ENCODE measurements at places on chromosomes 12 and 14.
A peak's percentile ranks its signal among the peaks of the same experiment; 100 is the strongest.

DNA sequence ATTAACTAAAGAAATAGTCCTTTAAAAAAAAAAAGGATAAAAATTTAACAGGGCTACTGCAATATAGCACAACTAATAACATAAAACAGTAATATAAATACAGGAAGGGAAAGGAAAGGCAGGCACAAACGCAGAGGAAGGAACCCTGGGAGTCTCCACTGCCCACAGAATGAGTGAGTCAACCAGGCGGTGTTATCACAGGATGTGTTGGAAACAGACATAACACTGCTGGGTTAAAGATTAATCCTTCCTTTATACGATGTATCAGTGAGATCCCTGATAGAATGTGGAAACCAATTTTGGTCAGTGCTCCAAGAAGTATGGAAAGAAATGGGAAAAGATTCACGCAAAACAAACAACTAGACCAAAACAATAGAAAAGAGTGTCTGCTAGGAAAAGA is 47.9 kb downstream of the FGD6 start:
- DNase-seq, result no peak

- DNase-seq, result no peak
These were observed 19.1 kb upstream of the TMEM30B start for GRCh38 chr14:61300209-61300608.

- DNase-seq, result no peak
These were observed 700 bp downstream of the CNIH1 start for GRCh38 chr14:54440476-54440872.

GRCh38 chr14:21846227-21846885 is 172.7 kb upstream of the OR4E1 start:
- DNase-seq, result peak; percentile 30

- DNase-seq, result no peak
These were observed 57.0 kb upstream of the CERS5 start for GRCh38 chr12:50224026-50224692.

DNA sequence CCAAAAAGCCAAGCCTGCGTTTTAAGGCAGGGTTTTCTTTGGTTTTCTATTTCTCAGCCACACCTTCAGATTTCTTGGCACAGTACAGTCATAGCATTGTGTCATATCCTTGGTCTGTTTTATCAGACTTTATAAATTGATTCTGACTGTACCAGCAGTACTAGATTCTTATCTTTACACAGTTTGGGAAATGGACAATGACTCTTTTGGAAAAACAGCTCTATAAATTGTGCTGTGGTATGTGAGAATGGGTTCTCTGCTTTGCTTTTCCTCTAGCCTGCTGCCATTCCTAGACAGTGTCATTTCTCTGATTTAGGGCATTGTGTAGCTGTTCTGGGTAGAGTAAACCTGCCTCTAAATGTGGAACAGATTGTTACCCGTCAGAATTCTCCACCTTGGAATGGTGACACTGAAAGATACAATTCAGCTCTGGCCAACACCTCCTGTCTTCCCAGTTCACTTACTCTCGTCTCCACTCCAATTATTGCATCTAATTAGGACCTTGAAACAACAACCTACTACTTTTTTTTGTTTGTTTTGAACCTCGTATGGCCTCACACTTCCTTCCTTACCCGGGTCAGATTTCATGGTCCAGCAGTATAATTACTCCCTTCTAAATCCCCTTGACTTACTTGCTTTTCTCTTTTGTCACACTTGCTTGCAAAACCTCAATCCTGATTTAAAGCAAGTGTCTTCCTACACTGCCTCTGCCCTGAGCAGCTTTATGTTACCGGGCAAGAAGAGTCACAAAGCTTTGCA is 226.3 kb downstream of the ERC1 start:
- peak; percentile 11 for DNase-seq

DNA sequence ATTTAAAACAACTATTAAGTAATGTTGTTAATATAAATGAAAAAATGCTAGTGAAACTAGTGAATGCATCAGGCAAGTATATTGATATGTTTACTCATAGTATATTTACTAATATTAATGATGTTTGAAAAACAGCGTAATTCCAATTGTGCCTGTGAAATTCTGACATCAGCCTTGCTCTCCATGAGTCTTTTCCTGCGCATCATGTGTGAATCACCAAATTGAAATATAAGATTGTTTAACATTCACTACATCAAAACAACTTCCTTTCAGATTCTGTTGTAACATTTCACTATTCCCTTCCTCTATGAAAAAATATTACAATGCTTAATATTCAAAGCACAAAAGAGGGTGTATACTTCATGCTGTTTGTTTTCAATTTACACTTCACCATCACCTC is 1995.9 kb upstream of the SEL1L start:
- no peak for DNase-seq

DNA sequence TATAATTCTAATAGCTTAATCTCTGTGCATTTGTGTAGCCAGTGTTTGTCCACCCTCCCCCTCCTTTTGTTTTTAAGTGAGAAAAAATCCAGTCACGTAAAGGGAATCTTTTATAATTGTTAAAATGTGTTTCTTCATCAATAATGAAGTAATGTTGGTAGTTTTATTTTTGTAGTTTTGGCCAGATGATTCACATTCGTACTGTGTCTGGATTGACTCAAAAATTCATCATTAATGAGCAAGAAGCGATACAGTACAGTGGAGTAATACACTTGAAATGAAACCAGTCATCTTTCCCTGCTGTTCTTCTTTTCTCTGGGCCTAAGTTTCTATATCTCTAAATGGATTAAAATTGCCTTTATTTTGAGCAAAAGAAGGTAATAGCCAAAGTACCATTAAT is 86.5 kb downstream of the SRGAP1 start:
- DNase-seq, result no peak

- no peak for DNase-seq
These were observed 65.8 kb downstream of the CCDC92 start for GRCh38 chr12:123906711-123907420.

DNA sequence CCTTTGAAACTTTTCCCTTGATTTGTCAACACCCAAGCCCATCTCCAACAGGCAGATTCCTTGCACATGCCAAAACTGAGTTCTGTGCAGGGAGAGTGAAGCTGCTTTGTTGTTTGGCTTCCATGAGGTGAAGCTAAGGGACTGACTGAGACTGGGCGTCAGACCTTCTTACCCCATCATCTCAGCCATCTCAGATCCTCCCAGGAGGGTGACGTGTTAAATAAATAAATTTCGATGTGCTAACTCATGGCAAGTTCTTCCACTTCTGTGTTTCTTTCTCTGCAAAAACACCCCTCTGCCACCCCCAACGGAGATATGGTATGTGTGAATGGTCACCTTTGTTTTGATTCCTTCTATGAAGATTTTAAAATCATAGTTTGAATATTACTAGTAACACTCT is 17.8 kb downstream of the UTP20 start:
- no peak for DNase-seq

- no peak for DNase-seq
These were observed 32.4 kb downstream of the TULP3 start for GRCh38 chr12:2923057-2923456.

GRCh38 chr12:57129321-57129842 is 1.1 kb downstream of the LRP1 start:
- no peak for DNase-seq

GRCh38 chr14:101554991-101555668 is 6.2 kb upstream of the DIO3 start:
- no peak for DNase-seq

DNA sequence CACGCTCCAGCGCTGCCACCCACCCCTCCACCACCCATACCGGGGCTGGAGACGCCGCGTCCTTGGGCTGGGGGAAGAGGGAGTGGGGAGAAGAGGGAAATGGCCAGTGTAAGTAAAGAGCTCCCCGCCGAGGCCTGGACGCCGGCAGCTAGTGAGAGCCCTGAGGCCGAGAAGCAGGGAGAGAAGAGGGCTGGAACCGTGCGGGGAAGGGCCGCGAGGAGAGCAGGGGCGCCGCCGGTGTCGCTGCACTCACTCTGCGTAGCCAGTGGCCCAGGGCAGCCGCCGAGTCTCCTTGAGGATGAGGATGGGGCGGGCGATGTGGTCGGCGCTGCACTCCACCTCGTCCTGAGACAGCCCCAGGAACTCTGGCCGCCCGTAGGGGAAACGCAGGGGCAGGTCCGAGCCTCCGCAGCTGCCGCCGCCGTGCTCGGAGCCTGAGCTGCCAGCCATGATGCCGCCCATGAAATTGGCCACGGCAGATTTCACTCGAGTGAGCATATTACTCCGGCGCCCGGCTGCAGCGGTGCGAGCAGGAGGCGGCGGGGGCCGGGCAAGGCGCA is 631 bp downstream of the PPM1H start:
- peak; percentile 29 for DNase-seq

DNA sequence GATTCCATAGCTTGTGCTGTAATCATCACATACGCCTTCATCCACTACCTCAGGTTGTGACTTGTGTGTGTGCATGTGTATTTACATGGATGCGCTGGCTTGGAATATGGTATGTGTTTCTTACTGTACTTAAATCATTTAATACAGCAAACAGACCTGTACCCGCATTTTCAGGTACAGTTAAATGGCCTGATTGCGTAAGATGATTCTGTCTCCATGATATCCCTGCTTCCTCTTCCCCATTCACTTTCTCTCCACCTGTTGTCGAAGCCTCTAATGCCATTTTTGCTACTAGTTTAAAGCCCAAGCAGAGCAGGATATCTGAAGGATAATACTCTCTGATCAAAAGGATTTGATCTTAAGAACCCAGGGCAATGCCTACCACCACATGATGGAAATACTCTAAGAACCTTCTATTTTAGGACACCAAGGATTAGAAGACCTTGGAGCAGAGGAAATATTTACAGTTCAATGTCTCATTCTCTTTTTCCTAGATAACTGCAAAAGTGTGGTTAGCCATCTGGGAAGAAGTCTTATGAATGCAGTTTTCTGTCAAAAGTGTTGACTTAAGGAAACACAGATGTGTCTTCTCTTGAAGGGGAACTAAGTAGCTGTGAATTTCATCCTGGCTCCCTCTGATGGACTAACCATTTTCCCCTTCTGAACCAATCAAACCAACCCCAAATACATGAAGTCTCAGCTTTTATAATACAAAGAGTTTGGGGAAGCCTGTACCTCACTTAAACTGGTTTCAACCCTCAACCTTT is 78.7 kb downstream of the HELB start:
- DNase-seq, result no peak

DNA sequence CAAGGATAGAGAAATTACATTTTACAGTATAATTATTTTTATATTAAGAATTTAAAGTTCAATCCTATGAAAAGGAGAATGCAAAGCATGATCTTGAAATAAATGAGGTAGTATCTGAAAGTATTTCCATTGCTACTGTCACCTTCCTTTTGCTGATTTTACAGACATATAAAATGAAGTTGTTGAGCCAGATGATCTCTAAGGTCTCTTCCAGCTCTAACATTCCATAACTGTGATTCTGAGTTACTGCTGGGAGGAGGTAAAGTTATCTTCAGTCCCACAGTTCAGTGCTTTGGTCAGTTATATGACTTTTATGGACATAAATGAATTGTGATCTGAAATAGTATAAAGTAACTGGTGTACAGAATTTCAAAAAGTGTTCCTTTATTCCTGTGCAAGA is 52.8 kb downstream of the SLC38A6 start:
- no peak for DNase-seq

GRCh38 chr14:60599727-60600126 is 49.5 kb downstream of the SIX1 start:
- DNase-seq, result no peak

DNA sequence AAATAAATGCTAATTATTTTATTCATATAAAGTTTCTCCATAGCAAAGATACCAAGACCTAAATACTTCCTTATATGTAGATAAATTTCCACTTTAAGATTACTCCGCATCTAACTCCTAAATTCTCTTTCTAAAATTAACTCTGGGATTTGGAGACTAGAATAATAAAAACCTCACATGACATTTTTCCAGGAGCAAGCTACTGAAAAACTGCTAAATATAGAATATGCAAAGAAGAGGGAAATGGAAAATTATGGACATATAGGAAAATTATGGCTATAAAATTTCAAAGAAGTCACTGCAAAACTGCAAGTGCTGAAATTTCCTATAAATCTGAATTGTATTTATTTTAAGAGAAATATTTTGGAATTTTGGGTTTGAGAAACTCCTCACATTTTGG is 186.2 kb downstream of the DUSP6 start:
- no peak for DNase-seq

DNA sequence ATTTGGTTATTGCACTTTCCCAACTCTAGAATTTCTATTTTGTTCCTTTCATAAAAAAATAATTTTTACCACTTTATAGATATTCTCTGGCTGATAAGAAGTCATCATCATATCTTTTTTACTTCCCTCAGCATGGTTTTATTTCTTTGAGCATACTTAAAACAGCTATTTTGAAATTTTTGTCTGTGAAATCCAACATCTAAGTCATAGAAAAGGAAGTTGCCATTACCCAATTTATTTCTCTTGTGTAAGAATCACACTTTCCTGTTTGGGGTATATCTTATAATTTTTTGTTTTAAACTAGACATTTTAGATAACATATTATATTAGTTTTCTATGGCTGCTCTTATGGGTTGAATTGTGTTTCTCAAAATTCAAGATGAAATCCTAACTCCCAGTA is 400.2 kb upstream of the OR4E1 start:
- DNase-seq, result no peak

- no peak for DNase-seq
These were observed 26.6 kb upstream of the GTF2A1 start for GRCh38 chr14:81247271-81247766.

- peak; percentile 56 for DNase-seq
These were observed at the start of gene AVPR1A for GRCh38 chr12:63150713-63151622. Gene AVPR1A, minus strand, starts transcription at chr12:63151201. Its CDS starts 365 bp downstream, at chr12:63150836.

DNA sequence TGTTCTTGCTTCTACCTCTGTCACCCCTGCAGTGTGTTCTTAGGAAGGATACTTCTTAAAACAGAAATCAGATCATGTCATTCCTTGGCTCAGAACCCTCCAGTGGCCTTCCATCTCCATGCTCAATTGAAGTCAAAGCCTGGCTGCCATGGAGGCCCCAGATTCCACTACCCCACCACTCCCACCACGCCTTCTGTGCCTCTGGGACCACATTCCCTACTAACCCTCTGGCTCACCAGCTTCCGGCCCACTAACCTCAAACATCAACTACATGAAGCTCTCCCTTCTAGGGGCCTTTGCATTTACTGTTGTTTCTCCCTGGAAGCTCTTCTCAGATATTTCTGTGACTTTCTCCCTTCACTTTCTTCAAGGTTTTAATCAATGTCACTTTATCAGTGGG is 76.1 kb upstream of the REP15 start:
- no peak for DNase-seq

- no peak for DNase-seq
These were observed 55.4 kb downstream of the SAMD4A start for GRCh38 chr14:54622192-54622958.

DNA sequence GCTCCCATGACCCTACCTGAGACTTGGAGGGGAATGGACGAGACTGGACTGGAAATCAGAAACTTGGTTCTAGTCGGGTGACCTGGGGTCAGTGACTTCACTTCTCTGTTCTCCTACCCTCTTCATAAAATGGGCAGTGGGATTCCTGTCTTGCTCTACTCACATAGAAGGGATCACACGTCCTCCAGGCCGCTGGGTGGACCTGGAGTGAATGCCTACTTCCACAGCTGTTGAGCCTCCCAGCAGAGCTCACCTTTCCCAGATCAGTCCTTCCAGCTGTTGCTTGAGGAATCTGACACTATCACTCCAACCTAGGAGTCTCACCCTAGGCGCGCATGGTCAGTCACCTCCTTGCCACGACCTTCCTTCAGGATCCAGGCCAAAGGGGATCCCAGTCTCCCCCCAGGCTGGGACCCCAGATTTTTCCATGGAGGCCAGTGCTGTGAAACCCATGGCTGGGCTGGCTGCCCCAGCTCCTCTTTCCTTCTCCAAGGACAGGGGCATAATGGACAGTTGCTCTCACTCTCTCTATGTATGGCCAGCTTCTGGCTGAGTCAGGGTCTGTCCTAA is 637 bp downstream of the ACVRL1 start:
- DNase-seq, result no peak
